ENCODE measurements at places on chromosomes 4 and X.

- no peak for DNase-seq
These were observed 126.6 kb upstream of the FAM9C start for GRCh38 chrX:13170966-13171558.

GRCh38 chrX:39564751-39565150, 533.0 kb downstream of the BCOR start:
- DNase-seq = no peak

DNA sequence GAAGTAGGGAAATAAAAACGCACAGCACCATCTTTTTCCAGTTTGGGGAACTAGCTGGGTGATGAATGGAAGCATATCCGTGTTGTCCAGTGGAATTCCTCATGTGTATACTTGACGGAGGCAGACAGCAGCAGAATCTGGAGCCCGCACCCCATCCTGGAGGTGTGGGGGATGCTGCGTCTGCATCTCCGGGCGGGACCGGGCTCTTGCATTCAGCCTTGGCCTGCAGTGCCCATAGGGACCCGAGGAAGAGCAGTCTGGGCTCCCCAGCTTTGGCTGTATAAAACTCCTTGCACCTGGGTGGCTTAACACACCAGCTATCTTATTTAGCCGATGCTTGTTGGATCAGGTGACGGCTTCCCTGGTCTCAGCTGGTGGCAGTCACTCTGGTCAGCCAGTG, 39.7 kb upstream of the LRPAP1 start:
- DNase-seq = no peak

- DNase-seq = no peak
These were observed 6.0 kb downstream of the GPKOW start for GRCh38 chrX:49117581-49117980.

- DNase-seq = no peak
These were observed 843.1 kb downstream of the STIM2 start for GRCh38 chr4:27703771-27704170.

DNA sequence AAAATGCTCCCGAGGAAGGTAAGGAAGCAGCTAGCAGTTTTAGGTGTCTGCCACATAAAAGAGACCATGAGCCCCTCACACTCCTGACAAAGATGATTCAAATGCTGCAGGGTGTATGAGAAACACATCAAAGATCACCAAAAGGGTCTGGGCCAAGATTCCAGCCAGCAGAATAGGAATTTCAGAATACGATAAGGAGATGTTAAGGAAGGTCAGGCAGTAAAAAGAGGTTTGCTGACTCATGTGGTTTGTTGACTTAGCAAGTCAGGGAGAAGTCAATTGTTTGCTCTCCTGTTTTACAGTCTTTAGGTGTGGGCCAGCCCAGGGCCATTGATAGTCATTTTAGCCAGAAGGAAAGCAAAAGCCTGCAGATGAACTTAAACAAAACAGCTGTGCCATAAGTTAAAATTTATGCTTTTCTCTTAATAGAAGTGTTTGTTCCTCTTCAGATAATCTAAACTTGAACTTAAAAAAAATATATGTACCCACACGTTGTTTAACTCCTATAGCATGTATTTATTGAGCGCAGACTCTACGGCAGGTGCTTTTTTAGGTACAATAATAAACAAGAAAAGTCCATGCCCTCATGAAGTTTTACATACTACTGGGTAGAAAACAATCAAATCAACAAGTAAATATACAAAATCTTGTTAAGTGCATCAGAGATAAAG, 115.6 kb downstream of the CAMK2D start:
- no peak for DNase-seq

DNA sequence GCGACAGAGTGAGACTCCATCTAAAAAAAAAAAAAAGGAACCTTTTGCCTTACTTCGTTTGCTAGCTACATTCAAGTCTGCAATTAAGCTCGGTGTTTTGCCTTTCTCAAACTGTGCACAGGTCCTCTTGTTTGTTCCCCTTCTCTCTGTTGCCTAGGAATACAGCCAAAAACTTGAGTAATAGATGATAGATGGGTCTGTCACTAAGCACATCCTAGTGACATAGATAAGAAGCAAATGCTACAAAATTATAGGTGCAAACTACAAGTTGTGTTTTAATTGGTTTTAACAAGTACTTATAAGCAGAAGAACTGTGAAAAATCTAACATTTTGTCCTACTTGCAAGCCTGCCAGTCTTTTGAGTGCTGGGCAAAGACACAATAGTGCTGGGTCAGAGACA, 95.2 kb downstream of the SNCA start:
- DNase-seq = no peak

GRCh38 chr4:42172128-42172790, 19.8 kb upstream of the BEND4 start:
- no peak for DNase-seq

GRCh38 chr4:56513517-56513916, 7.9 kb downstream of the ARL9 start:
- DNase-seq = no peak

DNA sequence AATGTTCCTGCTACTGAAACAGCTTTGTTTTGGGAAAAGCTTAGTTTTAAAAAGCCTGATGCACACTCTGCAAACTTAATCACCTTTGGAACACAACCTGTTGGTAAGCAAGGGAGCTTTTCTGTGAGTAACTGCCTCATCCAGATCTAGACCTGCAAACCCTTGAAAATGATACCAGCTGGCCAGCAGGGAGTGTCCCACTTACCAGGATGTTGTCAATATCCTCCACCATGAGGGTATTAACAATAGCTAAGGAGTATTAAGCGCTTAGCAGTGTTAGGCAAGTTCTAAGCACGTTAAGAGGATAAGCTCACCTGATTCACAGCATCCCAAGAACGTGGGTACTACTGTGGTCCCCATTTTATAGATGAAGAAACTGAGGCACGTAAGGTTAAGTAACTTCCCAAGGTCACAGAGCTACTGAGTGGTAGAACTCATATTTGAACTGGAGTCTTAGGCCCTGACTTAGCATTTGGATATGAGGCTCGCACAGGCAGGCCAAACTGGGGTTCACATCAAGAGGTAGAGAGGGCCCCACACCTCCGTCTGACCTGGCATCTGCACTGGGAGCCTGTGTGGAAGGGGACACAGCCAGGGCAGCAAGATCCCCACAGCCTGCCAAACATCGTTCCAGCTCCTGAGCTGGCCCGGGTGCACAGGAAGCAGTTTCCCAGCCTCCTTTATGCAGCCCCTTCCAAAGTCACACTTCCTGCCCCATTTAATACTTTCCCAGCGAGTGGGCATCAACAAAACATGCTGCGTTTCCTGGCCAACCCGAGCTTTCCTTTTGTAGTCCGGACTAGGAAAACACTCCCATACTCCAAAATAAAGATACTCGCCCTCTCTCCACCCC, 32.7 kb downstream of the IRF2 start:
- DNase-seq = no peak

DNA sequence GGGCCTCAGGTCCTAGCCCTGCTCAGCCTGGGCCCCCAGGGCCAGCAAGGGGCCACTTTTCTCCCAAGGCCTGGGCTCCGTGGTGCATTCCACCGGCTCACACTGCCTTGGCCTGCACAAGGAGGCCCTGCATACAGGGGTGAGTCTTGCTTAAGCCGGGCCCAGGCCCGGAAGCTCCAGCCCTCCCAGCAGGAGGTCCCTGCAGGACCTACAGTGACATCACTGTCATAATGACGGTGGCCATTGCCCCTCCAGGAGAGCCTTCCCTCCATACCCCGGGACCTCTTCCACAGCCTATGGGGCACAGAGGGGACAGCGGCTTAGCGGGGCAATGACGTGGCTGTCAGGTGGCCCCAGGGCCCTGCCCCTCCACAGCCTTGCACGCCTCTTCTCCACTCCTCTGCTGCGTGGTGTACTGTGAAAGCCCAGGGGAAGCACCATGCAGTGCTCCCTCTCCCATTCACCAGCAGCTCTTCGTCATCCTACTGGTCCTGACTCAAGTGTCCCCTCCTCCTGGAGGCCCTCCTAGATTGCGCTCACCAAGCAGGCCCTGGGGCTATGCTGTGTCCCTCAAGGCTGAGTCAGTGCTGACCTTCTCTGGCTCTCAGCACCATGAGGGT, 32.3 kb upstream of the AFAP1 start:
- DNase-seq = no peak

- DNase-seq = no peak
These were observed 60.6 kb downstream of the GABRA2 start for GRCh38 chr4:46329118-46329976.

GRCh38 chrX:67599532-67599931, 55.7 kb downstream of the AR start:
- DNase-seq = no peak

- DNase-seq = no peak
These were observed 70.3 kb downstream of the PPEF2 start for GRCh38 chr4:75831856-75832405.

- no peak for DNase-seq
These were observed 995.1 kb downstream of the PCDH7 start for GRCh38 chr4:31715302-31715701.

DNA sequence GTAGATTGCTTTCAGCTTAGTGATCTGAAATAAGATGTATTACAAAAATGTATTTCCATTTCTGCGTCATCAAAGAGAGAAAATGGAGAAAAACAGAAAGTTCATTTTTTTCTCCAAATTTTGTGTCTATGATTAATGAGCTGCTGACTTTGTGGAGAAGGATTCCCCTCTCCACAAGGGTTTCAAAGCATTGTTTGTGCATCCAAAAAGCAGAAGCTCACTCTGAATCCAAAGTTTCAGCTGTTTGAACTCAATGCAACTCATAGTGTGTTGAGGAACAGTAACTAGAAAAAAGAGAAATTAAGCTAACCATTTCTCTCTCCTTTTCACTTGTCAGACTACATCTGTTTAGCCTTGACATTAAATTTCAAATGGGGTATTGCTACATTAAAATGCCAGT, 62.9 kb upstream of the SLC7A11 start:
- DNase-seq = no peak
